ENCODE measurements at places on chromosomes 6 and 20. TPM values are rescaled to one million over a fixed set of nuclear protein-coding genes. Genes with fewer than 3 reads are reported as not detected.

The GGT7 gene
- total RNA-seq, result 9.6 TPM

The TINAG gene
- not detected for total RNA-seq

The HMGN4 gene
- 84.2 TPM for total RNA-seq

The HAO1 gene
- total RNA-seq, result not detected

The ANKRD66 gene
- not detected for total RNA-seq

The CSNK2A1 gene
- 87.0 TPM for total RNA-seq

The RIPK1 gene
- 11.1 TPM for total RNA-seq

The ZC3H12D gene
- under 0.01 TPM for total RNA-seq

The SLC35D3 gene
- total RNA-seq, result not detected

The TMEM74B gene
- total RNA-seq, result not detected

The GNAS-AS1 gene
- 1.2 TPM for total RNA-seq

Measured in bronchus fibroblast of lung (primary cell).